ENCODE measurements at places on chromosomes 4 and X.

DNA sequence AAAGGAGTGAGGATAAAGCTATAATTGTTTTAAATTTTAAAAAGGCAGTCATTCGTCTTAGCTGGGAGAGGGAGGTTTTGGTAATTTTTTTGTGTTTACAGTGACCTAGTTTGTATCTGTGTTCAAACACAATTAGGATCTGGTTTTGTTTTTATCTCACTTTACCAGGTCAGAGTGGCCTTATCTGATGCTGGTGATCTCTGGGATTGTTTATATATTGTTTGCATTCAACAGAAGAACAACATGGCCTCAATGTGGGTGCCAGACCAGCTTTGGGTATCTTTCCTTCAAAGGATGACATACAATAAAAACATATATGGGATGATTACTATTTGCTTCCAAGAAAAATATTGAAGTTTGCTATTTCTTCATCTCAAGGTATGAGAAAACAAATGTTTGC is 272.2 kb upstream of the UGT8 start:
- no peak for DNase-seq

DNA sequence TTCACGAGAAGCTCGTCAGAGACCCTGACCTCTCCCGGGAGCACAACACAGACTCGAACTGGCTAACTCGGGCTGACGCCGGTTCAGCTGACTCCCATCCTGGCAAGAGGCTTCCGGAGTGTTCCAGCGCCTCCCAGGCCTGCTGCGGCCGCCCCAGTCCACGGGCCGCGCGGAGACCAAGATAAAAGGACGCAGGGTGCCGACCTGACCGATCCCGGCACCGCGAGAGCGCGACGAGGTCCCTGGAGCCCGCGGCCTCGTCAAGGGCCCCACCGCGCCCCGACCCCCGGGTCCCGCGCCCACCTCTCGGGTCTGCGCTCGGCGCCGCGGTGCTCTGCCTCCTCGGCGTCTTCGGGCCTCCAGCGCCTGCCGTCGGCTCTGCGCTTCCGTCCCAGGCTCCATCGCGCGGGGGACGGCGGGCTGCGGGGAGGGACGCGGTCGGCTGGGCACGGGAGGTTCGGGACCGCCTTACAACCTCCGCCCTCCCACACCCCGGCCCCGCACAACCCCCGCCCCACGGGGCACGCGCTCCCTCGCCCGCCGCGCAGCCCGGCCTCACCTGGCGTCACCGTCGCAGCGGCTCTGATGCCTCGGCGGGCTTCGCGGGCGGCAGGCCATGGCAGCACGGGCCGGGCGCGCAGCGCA is 426 bp downstream of the SLBP start:
- no peak for DNase-seq

GRCh38 chr4:68342134-68342533 is 7.8 kb downstream of the YTHDC1 start:
- no peak for DNase-seq

DNA sequence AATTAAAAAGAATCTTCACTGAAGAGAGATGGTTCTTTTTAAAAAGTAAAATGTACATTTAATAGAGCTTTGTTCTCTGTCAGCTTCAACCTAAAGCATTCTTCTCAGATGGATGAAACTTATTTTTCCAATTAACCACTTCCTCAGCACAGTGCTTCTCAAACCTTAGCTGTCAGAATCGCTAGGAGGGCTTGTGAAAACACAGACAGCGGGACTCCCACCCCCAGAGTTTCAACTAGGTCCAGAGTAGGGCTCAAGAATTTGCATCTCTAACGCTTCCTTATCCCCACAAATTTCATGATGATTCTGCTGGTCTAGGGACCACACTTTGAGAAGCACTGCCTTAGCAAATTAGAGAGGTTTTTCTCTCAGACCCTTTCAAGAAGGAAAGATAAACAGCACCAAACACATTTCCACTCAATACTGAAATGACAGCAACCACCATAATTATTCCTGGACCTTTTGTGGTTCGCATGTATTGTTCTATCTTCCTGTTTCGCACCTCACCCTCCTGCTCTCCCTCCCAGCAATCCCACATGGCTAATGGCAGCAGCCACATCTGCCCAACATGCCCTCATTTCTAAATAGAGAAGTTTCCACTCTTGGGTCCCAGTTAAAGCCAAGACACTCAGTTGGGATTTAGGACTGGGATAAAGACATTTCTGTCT is 73.2 kb downstream of the ZNF827 start:
- no peak for DNase-seq

- DNase-seq, result no peak
Observed at GRCh38 chr4:86967798-86968197, 33.0 kb downstream of the AFF1 start.

GRCh38 chrX:95539041-95539440 is 1145.6 kb upstream of the DIAPH2 start:
- no peak for DNase-seq

DNA sequence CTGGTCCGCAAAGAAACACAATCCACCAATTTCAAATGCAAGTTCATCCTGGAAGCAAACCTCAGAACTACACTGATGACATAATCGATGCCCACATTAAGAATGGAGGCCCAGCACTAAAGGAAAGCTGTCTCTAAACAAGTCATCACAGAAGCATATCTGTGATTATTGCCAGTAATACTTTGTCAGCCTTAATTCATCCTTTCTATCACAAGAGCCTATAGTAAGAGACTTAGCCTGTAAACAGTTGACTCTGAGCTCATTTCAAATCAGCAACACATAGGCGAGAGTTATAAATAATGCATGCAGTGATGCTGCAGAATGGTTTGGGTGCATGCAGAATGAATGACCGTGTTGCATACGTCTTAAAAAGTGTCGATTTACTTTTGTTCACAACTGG is 105.9 kb upstream of the ZFP42 start:
- no peak for DNase-seq

Measured in HCT116 (cell line).